ENCODE measurements at places on chromosomes 12 and 14.

DNA sequence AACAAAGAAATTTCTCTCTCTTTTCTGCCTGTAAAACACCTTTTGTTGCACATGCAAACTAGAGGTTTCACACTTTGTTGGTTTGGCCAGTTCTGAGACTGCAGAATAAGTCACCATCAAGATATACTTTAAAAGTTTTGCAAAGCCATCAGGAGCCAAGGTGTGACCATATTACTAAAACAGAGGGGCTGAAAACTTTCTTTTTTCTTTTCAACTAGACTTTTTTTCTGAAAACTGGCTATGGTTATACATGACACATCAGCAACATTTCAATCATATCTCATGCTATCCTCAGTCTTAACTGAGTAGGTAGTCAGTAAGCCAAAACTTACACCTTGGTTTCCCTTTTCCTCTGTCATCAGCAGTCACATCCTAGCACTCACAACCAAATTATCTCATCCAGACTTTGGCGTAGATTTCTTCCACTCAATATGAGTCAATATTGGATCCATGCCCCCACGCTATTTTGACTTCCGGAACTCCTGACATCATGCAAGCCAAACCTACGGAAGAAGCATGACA lies 4.1 kb upstream of the IFNG start:
- DNase-seq, result no peak

DNA sequence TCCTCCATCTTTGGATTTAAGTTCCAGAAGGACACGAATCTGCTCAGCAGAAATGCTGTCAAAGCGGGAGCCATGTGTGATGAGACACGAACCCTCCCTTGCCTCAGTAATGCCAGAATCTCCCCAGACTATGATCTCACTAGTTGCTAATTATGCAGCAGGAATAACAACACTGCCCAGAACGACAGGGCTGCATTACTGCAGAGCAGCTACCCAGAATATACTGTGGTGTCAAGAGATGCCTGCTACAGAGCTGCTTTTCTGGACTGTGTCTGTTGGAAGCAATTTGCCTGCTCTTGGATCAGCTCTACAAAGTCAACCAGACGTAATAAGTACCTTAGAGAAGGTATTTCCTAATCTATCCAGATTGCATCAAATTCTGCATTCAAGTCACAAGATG lies 5.5 kb downstream of the CSRNP2 start:
- DNase-seq, result no peak

DNA sequence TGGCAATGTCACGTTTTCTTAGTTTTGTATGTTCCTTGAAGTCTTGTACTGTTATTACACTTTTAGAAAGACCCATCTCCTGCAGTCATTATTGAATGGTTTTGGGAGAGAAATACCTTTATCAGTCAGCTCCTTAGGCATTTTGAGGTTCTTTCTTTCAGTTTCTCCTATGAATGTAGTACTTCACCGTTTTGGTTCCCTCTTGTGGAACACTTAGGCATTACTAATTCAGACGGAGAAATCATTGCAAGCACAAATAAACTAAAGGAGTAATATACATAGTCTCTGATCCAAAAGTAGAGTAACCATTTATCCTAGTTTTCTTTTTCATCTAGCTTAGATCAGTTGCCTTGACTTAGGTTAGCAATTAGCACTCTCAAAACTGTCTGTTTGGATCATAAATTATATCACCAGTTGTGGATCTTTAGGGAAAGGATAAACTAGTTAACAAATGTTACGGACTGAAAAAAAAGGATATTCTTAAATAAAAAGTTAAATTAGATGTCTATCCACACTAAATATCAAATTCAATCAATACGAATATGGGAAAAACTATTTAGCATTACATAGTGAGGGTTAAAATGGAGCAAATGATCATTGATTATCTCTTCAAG lies 1538.3 kb upstream of the SEL1L start:
- DNase-seq, result no peak

GRCh38 chr14:90617961-90618360 lies 198.3 kb downstream of the TTC7B start:
- no peak for DNase-seq

- no peak for DNase-seq
Measured at GRCh38 chr12:59036973-59037762, 116.9 kb upstream of the LRIG3 start.

GRCh38 chr12:76883811-76884210 lies 5.0 kb upstream of the CSRP2 start:
- DNase-seq, result no peak

DNA sequence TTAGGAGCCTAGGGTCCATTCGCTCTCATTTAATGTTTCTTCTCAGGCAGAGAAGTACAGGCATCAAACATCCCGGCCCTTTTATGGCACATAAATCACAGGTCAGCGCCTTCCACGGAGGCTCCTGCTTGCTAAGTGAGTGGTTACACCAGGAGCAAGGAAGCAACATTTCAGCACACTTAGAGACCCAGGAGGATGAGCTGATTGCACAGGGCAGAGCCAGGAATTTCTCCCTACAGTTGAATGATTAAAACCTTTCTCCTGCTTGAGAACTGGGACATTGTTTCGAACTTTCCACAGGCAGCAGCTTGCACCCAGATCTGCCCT lies 233.4 kb downstream of the SPTSSA start:
- DNase-seq, result no peak

DNA sequence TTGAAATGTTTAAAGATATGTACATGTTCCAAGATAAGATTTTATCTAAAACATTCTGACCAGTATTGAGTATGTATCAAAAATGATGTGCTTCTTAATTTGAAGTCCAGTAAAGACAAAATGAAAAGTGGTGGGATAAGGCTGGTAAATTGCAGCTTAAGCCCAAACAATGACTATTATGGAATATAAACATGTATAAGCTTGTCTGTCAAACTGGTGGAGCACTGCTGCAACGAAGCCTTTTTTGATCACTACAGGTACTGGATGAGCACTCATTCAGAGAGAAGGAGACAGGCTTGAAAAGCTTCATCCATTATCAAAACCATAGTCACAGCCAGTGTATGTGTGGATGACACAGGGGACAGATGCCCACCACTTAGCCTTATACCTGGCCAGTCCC lies 138.4 kb downstream of the ATP23 start:
- no peak for DNase-seq
